ENCODE measurements at places on chromosomes 4 and X.
A peak's percentile ranks its signal among the peaks of the same experiment; 100 is the strongest.

DNA sequence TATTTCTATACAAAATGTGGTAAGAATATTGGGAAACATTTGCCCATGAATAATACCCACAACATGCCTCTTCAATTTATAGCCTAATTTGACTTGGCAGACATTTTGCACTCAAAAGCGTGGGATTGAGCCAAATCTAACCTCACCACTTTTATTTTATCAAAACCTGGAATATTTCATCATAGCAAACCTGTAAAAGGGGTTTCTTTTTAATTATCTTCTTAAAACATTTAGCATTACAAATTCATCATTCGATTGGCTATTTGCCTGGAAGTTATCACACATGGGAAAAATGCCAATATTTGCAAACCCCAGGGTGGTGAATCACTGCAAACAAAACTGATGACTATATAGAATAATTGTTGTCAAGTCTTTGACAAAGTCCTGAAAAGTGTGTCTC is 56.2 kb downstream of the VCX3B start:
- DNase-seq, result no peak

GRCh38 chr4:152283801-152284470 is 252.0 kb downstream of the FBXW7 start:
- DNase-seq, result no peak

DNA sequence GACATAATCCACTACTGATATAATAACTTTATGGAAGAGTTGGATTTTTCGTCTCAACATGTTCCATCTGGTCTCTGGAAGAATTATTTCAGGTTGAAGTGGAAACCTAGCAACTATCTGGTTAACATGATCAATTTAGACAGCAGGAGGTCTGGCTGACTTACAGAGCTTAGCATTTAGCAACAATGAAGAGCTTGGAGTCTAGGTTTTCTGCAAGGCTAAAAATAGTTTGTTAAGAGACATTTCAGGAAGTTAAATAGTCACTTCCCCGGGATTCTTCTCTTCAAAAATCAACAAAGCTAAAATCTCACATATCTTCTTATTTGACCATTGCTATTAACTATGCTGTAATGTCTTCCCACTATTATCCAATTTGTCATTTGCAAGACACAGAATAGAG is 418.6 kb upstream of the DIPK2B start:
- DNase-seq, result no peak

GRCh38 chr4:117357437-117357836 is 272.1 kb upstream of the TRAM1L1 start:
- DNase-seq, result no peak

DNA sequence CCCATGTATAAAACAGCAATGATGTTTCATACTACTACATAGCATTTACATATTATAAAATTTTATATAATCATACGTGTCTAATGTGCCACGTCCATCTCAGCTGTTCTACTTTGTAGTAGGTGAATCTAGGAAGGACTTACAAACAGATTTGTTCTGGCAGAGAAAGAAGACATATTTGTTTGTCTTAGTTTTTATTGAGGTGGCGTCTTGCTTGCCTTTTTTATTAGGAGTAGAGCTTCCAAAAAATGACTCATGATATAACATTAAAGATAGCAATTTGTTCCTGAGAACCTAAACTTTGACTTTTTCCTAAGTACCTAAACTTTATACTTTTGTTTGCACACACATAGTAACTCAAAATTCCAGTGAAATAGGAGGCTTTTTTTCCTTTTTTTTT is 64.6 kb downstream of the CLDN22 start:
- no peak for DNase-seq

GRCh38 chr4:54945838-54946237 is 179.6 kb downstream of the KDR start:
- no peak for DNase-seq

- no peak for DNase-seq
Observed at GRCh38 chrX:77628294-77629025, 157.6 kb downstream of the ATRX start.

GRCh38 chr4:69600013-69600412 is 39.4 kb downstream of the UGT2A2 start:
- no peak for DNase-seq

GRCh38 chr4:181249031-181249430 is 994.2 kb upstream of the TENM3 start:
- no peak for DNase-seq

- no peak for DNase-seq
Observed at GRCh38 chr4:186131935-186132334, 27.4 kb downstream of the FAM149A start.

GRCh38 chr4:138003248-138003647 is 238.9 kb downstream of the SLC7A11 start:
- no peak for DNase-seq

GRCh38 chrX:110408949-110409588 is 50.4 kb downstream of the RTL9 start:
- DNase-seq, result no peak

DNA sequence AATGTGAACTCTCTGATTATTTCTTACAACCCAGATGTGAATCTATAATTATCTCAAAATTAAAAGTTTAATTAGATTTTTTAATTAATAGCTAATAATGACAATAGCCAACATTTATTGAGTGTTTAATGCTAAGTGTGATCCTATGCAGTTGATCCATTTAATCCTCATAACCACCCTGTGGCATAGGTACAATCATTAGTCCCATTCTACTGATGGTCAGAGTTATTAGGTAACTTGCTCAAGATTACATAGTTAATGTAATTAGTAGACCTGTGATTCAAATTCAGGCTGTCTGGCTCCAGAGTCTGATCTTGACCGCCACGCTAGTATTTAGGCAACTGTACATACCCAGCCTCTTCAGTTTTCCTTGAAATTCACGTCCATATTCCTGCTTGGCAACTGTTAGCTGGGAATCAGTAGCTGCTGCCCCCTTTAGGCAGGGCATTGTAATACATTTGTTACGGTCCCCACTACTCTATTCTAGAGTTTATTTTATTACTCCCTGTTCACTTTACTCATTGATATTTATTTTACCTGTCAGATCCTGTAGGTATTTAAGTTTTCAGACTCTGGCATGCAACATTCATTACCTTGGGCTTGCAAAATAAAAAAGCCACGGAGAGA is 20.6 kb upstream of the TEC start:
- DNase-seq, result no peak

DNA sequence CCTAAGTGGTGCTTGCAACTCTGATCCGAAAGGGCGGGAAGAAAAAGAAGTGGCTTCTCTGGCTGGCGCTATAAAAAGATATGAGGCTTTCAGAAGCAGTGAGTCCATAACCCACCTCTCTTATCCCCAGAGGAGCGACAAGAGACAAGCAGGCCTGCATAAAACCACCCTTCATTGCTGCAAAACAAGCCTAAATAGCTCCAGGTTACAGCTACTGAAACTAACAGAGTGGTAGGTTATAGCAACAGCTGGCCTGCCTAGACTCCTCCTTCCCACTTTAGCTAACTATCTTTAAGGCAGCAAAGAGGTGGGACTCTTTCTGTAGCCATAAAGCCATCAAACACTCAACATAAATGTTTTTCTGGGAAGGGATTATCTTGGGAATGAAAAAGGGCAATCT is 245.0 kb upstream of the GPR101 start:
- DNase-seq, result no peak

DNA sequence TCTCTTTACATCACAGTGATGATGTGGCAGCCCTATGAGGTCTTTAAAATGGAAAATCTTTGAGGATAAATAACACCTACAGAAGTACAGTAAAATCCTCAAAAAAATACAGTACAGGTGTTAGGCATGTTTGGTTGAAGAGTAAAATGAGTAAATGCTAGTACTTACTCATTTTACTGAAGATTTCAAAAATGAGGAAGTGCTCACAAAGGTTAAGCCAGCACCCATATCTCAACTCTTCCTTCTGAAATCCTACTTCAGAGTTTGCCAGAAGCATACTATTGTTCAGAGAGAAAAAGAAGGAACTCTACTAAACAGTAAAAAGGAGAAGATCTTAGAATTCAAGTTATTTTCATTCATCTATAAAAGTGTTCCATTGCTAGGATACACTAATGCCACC is 130.9 kb downstream of the CBR4 start:
- no peak for DNase-seq

DNA sequence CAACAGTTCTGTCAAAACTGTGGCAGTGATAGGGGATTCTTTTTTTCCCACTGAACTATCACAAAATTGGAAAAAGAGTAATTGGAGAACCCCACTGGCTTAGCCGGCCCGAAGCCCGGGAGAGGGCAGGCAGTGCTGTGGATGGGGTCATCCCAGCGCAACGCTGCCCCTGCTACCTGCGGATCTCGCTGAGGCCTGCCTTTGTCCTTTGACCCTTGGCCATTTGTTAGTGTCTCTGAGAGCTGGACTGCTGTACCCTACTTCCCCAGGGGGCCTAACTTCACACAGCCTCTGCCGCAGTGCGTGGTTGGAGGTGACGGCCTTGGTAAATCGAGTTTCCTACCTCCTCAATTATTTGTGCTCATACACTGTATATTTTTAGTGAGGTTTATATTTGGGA is 43.0 kb upstream of the MSANTD1 start:
- DNase-seq, result no peak

- DNase-seq, result no peak
Observed at GRCh38 chr4:1405254-1405635, 997 bp downstream of the NKX1-1 start.

- no peak for DNase-seq
Observed at GRCh38 chr4:78748381-78748780, 27.8 kb upstream of the BMP2K start.

DNA sequence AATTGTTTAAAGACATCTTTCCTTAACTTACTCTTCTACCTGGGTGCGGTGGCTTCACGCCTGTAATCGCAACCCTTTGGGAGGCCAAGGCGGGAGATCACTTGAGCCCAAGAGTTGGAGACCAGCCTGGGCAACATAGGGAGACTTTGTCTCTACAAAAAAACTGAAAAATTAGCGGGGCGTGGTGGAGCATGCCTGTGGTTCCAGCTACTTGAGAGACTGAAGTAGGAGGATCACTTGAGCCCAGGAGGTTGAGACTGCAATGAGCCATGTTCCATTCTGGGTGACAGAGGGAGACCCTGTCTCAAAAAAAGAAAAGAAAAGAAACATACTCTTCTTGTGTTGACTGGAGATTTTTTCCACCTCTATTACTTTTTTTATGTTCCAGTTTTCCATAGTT is 181.9 kb downstream of the RAPGEF2 start:
- DNase-seq, result no peak

GRCh38 chrX:1075156-1075555 is 137.3 kb downstream of the CRLF2 start:
- DNase-seq, result no peak

GRCh38 chr4:123893011-123893981 is 496.7 kb downstream of the SPRY1 start:
- DNase-seq, result no peak

DNA sequence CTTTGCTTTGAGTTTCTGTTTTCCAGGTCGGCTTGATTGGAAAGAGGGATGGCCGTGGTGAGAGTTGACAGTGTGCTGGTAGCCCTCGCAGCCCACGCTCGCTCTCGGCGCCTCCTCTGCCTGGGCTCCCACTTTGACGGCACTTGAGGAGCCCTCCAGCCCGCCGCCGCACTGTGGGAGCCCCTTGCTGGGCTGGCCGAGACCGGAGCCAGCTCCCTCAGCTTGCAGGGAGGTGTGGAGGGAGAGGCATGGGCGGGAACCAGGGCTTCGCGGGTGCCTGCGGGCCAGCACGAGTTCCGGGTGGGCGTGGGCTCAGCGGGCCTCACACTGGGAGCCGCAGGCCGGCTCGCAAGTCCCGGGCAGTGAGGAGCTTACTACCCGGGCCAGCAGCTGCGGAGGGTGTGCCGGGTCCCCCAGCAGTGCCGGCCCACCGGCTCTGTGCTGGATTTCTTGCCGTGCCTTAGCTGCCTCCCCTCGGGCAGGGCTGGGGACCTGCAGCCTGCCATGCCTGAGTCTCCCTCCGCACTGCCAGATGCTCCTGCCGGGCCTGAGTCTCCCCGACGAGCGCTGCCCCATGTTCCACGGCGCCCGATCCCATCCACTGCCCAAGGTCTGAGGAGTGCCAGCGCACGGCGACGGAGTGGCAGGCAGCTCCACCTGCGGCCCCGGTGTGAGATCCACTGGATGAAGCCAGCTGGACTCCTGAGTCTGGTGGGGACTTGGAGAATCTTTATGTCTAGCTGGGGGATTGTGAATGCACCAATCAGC is 166.4 kb upstream of the FAT1 start:
- no peak for DNase-seq

DNA sequence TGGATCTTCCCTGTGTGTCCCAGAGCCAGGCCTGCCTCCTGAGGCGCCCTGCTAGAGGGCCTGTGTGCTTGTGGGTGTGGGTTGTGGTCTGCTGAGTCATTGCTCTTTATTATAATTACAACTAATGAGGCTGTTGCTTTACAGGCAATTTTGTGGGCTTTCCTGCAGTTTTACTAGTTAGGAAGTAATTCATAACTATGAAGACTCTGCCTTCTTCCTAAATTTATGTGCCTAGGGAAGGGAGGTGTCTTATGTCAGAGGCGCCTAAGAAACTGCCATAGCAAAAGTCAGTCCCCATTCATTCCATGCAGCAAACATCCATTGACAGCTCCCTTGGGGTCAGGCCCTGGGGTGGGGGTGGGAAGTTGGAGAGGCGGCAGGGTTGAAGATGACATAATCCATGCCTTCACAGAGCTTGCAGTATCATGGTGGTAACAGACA is 359.2 kb downstream of the IDS start:
- peak; percentile 1 for DNase-seq

DNA sequence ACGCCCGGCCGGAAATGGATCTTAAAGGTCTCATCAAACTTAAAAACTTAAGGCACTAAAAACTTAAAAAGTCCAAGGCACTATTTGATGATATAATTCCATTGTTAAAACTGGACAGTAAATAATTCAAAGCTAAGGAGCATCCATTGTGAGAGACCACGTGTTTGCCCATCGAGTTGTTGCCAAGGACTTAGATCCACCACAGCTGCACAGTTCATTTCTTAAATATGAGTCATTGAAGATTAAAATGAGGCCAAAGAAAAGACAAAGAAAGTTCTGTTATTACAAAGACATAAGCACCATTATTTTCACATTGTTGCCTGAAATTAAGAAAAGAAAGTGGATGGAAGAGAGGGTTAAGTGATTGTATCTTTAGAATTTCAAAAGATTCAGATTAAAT is 411.5 kb upstream of the FTHL17 start:
- DNase-seq, result no peak

DNA sequence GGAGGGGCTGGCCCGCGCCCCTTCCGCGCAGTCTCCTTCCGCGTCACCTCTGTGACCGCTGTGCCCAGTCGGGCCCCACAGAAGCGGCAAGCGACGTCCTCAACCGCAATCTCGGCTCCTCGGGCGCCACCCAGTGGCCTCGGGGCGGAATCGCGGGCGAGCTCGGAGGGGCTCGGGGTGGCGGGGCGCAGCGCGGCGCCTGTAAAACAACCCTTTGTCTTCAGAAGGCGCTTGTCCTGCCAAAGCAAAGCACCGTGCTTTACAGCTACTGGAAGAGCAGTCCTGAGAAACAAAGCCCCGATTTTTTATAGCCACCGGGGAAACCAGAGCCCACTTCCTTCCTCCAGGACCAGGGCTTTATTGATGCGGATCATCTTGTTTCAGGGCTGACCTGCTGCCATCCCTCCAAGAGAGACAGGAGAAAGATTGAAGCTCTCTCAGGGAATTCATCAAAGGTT is 37.3 kb upstream of the CDKN2AIP start:
- DNase-seq, result peak; percentile 78

All from stimulated activated CD4-positive, alpha-beta T cell treated with anti-CD3 and anti-CD28 coated beads, Interleukin-15, amount 100 ng/mL, for 48 hours (primary cell).